ENCODE measurements at places on chromosomes 4 and X. TPM values are rescaled to one million over a fixed set of nuclear protein-coding genes. Genes with fewer than 3 reads are reported as not detected.

DNA sequence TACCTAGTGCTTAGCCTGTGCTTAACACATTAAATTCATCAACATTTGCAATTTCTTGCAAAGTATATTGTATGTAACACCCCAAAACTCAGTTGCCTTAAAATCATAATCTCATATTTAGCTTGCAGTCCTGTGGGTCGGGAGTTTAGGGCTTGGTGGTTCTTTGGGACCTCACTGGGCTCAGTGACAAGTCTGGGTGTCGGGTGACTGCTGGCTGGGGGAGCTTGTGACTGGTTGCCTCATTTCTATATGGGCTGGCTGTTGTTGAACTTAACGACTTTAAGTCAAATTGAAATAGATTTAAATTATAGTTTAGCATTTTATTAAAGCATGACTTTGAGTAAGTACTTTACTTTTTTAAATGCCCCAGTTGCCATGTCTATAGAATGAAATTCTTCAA is 401.4 kb upstream of the NR3C2 start:
- no peak for DNase-seq

- no peak for DNase-seq
Measured at GRCh38 chr4:11791797-11792196, 363.1 kb upstream of the HS3ST1 start.

ASMT gene
- total RNA-seq, result 0.36 TPM

GRCh38 chrX:13218758-13219157 is 101.1 kb downstream of the ATXN3L start:
- DNase-seq, result no peak

CMC4 gene
- total RNA-seq, result 17.0 TPM

UGT2A2 gene
- not detected for total RNA-seq

- DNase-seq, result no peak
Measured at GRCh38 chr4:138400543-138400942, 158.4 kb upstream of the SLC7A11 start.

GRCh38 chr4:133910165-133910564 is 291.4 kb downstream of the PABPC4L start:
- DNase-seq, result no peak

DNA sequence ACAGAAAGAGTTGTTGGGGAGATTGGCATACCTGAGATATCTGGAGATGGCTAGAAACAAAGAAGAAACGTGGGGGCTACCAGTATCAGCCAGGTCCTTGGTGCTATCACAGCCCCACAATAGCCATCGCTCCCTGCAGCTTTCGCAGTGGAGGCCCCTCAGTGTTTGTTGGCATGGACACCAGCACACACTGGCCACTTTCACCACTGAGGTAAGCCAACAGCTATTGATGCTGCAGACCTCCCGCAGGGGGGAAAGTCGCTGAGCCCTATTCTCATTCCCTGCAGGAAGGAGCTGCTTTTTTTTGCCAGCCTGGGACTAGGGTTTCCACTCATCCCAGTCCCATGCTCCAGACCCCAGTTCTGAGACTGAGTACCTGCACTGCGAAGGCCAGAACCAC is 879.2 kb upstream of the IGFBP7 start:
- no peak for DNase-seq

GRCh38 chrX:107562482-107562881 is 65.8 kb upstream of the PRPS1 start:
- peak; percentile 79 for DNase-seq

CENPVL2 gene
- not detected for total RNA-seq

All from osteoblast (primary cell).